ENCODE measurements at places on chromosomes 2 and 18.

DNA sequence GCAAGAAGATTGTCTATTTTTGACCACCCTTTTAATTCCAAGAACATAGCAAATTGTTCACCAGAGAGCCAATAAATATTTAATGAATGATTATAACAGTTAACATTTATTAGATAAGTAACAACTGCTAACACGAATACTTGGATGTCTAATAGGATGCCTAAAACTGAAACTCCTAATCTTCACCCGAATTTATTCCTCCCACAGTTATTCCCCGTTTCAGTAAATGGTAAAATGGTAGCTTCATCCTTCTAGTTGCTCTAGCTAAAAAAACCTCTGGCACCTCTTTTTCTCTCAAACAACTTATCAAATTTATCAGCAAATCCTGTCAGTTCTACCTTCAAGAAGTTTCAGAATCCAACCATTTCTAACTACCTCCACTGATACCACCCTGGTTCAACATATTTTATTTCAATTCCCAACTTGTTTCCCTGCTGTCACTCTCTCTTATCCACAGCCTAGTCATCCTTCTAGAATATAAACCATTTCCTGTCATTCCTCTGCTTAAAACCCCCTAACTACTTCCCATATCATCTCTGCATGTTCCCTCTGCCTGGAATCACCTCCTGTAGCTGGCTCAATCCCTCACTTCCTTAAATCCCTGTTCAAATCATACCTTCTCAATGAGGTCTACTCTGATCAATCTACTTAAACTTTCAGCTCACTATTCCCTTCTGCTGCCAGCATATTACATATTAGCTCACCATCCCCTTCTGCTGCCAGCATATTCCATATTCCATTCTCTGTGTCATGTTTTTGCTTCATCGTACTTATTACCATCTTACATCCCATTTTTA is 93.8 kb downstream of the ROCK2 start:
- DNase-seq = no peak

DNA sequence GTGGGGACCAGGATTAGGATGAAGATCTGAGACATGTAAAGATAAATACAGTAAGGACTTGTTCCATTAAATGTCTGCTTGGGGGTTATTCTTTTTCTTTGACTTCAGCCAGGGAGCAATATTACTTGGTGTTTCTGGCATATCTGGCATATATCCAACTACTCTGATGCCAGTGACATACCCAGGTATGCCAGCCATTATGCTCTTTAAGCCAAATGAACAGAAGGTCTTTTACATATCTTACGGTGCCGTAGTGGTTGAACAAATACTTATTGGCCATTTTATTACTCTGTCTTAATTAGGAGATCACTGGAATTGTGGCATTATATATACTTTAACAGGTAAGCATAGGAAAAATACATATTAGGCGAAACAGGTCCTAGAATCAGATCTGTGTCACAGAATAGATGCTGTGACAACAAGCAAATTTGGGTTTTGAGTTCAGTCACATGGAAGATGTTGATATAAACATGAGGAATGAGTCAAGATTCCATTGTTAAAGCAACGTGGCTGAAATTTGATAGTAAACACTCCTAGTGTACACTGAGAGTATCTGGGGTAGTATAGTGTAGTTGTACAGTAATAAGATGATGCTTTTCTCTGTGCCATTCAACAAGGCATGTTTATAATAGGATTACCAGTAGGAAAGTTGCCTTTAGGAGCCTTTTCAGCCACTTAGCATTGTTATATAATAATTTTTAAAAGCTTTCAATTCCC is 62.6 kb downstream of the KCTD18 start:
- DNase-seq = no peak

GRCh38 chr2:42232024-42232423 is 62.9 kb downstream of the EML4 start:
- no peak for DNase-seq

GRCh38 chr2:219560037-219560892 is 11.1 kb downstream of the OBSL1 start:
- peak; percentile 48 for DNase-seq

GRCh38 chr2:227351639-227352038 is 26.6 kb downstream of the MFF start:
- no peak for DNase-seq

GRCh38 chr2:43228756-43229659 is 2.6 kb upstream of the ZFP36L2 start:
- no peak for DNase-seq

GRCh38 chr2:165376571-165376975 is 92.9 kb upstream of the CSRNP3 start:
- DNase-seq = no peak

GRCh38 chr2:109065391-109065734 is 63.6 kb upstream of the SH3RF3 start:
- DNase-seq = no peak

DNA sequence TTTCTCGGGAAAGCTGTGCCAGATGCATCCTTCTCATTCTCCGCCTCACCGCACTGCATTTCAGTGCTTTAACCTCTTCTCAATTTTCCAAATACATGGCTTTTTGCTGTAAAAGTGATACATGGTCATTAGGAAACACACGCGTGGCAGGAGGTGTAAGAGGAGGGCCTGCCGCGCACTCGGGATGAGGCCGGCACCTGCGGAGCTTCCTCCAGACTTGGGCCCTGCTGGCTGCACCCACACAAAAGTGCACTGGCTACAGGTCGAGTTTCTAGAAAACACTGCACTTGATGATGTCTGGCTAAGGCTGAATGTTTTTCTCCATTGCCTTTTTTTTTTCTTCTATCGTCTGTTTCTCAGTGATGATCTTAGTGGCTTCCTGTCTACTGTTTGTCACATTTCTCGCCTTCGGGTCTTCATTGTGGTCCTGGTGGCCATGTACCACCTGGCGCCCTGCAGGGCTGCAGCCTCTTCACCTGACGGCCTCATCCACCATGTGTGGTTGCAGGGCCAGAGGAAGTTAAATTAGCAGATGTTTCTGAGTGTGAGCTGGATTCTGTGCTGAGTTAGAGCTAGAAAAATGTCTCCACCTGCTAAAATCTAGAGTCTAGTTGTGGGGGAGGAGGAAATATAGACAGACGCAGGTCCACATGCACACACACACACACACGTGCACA is 7.6 kb downstream of the KCNG2 start:
- DNase-seq = no peak

DNA sequence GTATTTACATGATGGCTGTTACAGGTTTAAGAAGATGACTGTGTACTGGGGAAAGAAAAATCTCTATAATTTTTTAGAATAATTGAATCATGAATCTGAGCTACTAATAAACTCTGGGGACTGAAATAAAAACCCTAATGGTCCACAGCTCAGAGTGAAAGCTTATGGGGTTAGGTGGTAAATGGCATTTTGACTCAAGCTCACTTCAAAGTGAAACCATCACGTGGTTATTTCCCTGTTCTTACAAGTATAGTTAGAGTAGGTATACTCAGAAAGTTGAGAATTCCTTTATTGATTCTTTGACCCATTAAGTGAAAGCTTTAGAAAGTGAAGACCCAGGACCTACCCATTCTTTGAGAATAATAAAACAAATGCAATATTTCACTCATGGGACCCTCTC is 626.2 kb upstream of the SETBP1 start:
- DNase-seq = no peak

DNA sequence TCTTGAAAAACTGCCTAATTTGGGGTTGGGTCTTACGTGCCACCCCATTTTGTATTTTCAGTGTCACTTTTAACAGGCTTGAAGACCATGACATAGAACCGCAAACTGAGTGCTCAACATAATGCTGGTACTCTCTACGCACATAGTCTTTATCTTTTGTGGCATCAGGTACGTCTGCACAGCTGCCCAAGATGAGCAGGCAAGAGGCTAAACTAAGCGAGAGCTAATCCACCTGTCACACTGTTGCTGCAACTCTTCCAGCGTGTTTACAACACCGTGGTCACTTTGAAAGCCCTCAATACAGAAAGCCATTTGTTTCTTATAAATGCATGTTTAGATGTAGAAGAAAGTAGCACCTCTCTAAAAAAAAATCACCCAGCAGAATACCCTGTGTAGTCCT is 270.0 kb upstream of the TCF4 start:
- no peak for DNase-seq

DNA sequence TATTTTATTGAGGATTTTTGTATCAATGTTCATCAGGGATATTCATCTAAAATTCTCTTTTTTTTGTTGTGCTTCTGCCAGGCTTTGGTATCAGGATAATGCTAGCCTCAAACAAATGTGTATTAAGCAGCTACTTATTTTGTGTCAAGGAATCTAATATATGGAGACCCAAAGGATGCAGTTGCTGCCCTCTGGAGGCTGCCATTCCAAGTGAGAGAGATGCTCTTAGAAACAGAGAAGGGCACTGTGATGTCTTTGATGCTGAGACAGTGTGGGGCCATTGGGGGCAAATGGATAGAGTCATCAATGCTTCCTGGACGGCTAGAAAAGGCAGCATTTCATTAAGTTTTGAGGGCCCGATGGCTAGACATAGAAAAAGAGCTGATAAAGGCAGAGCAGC is 292.6 kb downstream of the SETBP1 start:
- DNase-seq = no peak

DNA sequence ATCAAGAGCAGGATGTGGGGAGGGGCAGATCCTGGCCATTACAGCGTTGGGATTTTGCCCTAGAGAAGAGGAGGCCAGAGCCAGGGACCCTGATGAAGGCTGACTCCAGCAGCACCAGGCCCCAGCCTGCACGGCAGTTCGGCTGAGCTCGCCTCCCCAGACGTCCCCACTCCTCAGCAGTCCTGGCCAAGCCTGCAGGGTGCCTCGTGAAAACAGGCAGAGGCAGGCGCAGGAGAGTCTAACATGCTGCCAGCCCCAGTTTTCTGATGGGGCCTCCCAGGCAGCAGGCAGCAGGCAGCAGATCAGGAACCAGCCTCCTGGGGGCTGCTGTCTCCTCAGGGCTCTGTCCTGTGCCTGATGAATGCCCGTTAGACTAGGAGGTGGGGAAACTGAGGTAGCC is 19.7 kb upstream of the GLI2 start:
- no peak for DNase-seq

- peak; percentile 20 for DNase-seq
Measured at GRCh38 chr2:74146929-74147726, 584 bp downstream of the BOLA3 start.

DNA sequence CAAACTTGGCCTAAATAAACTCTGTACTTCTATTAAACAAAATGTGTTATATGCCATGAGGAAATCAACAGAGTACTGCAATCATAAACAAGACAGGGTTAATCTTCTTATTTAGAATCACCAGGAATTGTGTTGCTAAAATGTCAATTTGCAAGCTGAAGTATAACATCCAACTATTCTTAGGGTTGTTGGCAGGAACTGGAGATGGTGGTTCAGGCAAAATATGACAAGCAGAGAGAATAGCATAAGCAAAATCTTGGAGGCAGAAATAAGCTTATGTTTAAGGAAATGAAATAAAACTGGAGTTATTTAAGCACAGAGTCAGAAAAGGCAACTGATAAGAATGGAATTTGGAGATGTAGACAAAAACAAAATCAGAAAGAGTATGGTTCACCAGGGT is 463.8 kb upstream of the SLC8A1 start:
- DNase-seq = no peak

DNA sequence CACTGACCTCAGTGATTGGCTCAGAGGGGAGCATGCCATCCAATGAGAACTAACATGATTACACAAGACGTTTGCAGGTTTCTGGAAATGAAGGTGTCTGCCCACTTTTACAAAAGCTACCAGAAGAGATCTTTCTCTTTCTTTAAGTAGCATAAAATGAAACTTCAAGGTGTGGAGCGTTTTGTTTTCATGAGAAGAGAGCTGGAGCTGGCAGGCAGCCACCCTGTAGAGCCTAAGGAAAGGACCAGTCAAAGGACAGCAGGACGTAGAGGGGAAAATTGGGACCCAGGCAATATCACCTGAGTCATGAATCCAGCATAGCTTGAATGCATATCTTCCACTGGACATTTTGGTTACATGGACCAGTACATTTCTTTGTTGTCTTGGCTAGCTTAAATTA is 331.0 kb downstream of the EPHA4 start:
- DNase-seq = no peak

GRCh38 chr2:99706735-99707134 is 216.9 kb upstream of the REV1 start:
- DNase-seq = no peak

DNA sequence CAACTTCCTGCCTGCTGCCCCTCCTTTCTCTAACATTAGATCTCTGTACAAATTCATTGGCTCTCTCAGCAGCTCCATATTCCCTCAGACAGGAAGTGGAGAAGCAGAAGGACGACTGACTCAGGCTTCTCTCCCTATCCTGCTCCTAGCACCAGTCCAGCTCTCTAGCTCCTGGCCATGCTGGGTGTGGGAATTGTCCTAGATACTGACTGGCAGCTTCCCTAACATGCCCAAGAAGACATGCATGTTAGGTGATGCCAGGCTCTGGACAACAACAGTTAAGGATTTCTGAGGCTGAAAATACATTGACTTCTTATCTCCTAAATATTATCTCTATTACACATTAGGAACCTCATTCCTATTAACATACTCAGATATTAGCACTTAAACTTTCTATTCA is 292.9 kb downstream of the IKZF2 start:
- DNase-seq = no peak

DNA sequence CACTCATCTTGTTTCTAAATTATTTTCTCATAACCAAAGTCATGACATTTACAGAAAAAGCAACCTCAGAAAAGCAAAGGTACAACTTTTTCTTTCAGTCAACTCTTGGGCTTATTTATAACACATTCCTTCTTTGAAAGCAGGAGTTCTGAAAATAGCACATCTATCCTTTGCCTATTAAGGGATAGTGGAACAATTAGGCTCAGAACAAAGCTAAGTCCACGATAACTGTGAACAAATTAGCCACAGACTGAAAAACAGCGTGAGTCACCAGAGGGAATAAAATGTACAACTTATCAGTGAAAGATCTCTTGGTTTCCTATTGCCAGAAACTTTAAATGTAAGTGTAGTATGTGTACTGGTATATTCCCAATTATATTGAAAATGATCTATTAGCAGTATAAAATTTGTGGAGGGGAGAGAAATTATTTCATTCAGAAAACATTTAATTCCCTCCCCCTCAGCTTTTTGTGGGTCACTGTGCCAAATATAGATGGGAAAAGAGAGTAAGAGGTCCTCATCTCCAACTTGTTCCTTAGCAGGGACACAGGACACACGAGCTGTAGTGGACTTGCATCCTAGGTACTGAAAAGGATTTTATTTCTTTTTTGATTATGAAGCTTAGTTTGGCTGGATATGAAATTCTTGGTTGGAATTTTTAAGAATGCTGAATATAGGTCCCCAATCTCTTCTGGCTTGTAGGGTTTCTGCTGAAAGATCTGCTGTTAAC is 15.4 kb upstream of the MATN3 start:
- no peak for DNase-seq

- no peak for DNase-seq
Measured at GRCh38 chr18:26546875-26547645, 1.3 kb downstream of the KCTD1 start.

GRCh38 chr18:5175378-5175777 is 21.7 kb downstream of the AKAIN1 start:
- DNase-seq = no peak

GRCh38 chr2:174765576-174765975 is 1.3 kb upstream of the CHRNA1 start:
- DNase-seq = no peak
